MM.1S (cell line): ENCODE measurements at places on chromosomes 5 and 9.

GRCh38 chr5:141513627-141514329 is 24.9 kb downstream of the PCDHGC5 start:
- DNase-seq: peak; percentile 78

DNA sequence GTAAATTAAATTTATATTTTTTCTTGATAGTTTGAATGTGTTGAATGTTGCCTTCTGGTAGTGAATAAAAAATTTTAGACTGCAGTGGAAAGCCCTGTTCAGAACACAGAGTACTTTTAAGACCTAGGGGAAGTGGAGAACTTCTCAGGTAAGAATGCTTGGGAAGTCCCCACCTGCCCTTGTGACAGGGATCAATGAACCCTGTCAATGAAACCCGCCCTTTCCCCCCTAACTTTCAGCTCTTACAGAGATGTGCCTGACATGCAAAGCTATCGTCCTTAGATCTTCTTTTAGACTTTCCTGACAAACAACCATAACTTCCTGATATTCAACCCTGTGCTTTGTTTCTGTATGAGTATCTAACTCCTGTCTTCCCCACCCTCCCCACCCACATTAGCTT is 562.7 kb downstream of the TLE4 start:
- DNase-seq: no peak

DNA sequence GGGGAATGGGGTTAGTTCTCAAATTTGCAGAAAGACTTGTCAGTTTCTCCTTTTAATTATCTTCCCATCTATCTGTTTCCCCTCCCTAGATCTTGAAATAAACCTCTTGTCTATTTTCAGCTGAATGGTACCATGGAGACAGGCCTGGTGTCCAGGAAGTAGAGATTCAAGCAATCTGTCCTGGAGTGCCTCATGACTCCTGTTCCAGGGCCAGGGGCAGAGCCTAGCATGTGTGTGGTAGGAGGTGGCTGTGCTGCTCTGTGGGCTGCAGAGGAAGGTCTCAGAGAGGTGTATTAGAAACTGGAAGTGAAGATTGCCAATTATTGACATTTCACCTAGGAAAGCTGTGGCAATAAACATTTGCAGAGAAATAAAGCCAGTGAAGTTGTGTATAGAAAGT is 175.8 kb upstream of the ATP10B start:
- DNase-seq: no peak

DNA sequence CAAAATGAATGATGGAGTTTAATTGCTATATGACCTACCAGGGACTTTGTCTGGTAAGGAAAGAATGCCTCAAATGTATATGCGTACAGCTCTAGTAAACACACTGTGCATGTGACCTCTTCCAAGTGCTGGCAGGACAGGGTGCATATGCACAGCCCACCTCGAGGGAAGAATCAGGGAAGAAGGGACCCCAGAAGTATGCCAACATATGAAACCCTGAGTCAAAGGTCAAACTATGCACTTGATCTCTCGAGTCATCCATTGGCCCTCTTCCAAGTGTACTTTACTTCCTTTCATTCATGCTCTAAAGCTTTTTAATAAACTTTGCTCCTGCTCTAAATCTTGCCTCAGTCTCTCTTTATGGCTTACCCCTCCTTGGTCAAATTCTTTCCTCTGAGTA is 804.6 kb upstream of the COX7C start:
- no peak for DNase-seq

- DNase-seq: no peak
Observed at GRCh38 chr9:95924987-95925386, 49.5 kb downstream of the ERCC6L2 start.

DNA sequence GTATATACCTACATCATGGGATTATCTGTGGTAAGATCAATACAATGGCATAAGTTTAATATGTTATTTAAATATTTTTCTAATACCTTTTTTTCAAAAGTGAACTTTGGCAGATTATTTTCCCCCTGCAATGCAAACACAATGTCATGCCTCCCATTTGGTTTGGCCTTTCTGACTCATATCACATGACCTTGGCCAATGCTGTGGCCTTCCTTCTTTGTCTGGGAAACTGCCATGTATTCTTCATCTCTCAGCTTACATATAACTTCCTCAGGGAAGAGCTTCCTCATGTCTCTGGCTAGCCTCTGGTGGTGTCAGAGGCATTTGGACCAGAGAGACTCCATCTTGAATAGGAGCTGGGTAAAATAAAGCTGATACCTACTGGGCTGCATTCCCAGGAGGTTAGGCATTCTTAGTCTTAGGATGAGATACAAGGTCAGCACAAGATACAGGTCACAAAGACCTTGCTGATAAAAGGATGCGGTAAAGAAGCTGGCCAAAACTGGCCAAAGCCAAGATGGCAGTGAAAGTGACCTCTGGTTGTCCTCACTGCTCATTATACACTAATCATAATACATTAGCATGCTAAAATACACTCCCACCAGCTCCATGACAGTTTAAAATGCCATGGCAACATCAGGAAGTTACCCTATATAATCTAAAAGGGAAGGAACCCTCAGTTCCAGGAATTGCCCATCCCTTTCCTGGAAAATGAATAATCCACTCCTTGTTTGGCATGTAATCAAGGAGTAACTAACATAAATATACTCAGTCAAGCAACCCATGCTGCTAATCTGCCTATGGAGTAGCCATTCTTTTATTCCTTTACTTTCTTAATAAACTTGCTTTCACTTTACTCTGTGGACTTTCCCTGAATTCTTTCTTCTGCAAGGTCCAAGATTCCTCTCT is 76.0 kb downstream of the C9orf153 start:
- no peak for DNase-seq

DNA sequence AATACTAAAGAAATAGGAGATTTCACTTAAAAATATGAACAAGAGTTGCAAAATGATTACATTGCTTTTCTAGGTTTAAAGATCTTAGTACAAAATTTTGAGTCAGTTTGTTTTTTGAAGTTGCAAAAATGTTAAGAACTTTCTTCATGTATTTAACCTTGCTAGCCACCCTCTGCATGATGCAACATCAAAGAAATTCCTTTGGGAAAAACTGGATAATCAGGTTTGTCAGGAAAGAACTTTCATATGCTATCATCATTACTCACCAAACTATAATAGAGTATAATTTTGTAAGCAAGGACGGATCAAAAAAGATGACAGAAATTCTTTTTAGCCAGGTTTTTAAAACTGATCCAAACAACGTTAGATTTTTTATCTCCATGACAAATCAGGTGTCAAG is 116.9 kb upstream of the MRPS30 start:
- DNase-seq: no peak

DNA sequence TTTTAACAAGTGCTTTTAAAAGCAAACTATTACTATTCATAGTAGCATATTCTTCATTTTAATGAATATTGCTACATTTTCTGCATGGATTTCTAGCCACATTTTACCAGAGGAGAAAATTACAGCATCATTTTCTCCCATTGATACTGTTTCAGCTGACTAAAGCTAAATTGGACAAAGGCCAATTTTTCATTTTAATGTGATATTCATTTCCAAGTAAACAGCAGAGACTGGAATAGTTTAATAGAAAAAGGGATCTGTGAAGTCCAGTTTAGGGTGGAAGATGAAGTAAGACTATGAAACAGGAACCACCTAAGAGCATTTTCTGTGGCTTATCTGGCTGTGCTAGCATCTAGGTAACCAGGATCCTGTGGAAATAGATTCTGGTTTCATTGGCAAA is 128.1 kb downstream of the GIN1 start:
- DNase-seq: no peak

GRCh38 chr5:93576994-93577853 is 3.8 kb downstream of the NR2F1-AS1 start:
- no peak for DNase-seq

GRCh38 chr5:131640043-131640856 is 5.2 kb upstream of the RAPGEF6 start:
- DNase-seq: no peak

DNA sequence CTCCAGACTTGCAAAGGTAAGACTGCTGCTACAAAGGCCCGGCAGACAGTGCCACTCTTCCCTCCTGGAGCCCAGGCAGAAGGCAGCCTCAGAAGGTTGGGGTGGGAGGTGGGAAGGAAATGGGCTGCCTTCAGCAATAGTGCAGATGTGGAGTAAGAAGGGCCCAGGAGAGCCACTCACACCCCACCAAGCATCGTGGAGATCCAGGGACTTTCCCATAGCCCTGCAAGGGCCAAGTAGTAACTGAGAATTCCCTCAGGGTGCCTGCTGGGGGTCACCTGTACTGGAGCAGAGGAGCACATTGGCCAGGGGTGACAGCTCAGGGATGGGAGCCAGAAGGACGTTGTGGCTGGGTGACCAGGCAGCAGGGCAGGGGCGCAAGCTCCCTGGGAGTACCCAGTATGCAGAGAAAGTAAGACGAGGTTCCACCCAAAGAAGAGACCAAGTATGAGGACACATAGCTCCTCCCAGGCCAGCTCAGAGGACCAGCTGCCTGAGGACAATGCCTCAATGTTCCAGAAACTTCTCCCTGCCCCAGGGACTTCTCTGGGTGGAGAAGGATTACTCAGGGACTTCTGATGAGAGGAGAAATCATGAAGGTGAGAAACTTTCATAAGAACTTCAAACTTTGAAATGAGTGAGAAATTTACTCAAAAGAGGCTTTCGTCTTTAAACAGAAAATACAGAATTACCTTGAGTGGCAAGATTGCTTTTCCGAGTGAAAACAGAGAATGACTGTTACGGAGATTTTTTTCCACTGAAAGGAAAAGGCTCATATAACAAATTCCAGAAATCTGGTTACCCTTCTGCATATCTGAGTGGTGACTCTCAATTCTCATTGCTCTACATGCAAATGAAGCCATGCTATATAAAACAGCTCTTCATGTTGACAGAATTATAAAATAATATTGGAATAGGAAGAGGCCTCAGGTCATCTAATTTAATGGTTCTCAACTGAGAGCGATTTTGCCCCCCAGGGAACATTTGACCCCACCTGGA is 87.9 kb upstream of the TRIO start:
- DNase-seq: no peak

GRCh38 chr9:136674786-136675349 is 12.2 kb downstream of the EGFL7 start:
- DNase-seq: no peak

- no peak for DNase-seq
Observed at GRCh38 chr5:15734058-15734457, 234.1 kb downstream of the FBXL7 start.
